Hematopoietic multipotent progenitor cell (in vitro differentiated cells): ENCODE measurements at places on chromosomes 5 and 9.

- DNase-seq, result no peak
Measured at GRCh38 chr9:16823906-16824305, 46.6 kb downstream of the BNC2 start.

- no peak for DNase-seq
Measured at GRCh38 chr5:88507261-88507660, 238.6 kb upstream of the TMEM161B start.

DNA sequence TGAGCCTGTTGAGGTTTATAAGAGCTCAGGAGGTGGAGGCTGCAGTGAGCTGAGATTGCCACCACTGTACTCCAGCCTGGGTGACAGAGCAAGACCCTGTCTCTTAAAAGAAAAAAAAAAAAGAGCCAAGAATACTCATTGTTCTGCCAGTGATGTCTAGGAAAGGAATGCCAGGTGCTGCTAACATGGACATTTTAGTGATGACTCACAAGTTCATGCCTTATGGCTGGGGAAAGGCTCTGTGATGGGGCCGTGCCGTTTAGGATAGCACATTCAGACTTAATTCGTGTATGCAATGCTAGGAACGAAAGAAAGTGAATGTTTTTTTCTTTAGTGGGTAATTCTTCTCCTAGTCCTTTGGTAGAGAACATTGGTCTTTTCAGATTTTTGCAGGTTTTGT is 134.2 kb downstream of the ARHGAP26 start:
- DNase-seq, result no peak

- no peak for DNase-seq
Measured at GRCh38 chr5:176450077-176450476, 1.9 kb downstream of the FAF2 start.

- no peak for DNase-seq
Measured at GRCh38 chr9:119934497-119934896, 565.3 kb upstream of the BRINP1 start.

- peak; percentile 93 for DNase-seq
Measured at GRCh38 chr5:172479034-172479783, 24.9 kb upstream of the SH3PXD2B start.

GRCh38 chr5:1192971-1193590 is 8.3 kb upstream of the SLC6A19 start:
- no peak for DNase-seq

GRCh38 chr5:65892801-65893200 is 33.6 kb upstream of the ERBIN start:
- DNase-seq, result no peak

- no peak for DNase-seq
Measured at GRCh38 chr9:37033682-37034304, at the start of gene PAX5. TSS of gene PAX5 (minus strand) at chr9:37034268. CDS start at chr9:37034031, 237 bp downstream.

DNA sequence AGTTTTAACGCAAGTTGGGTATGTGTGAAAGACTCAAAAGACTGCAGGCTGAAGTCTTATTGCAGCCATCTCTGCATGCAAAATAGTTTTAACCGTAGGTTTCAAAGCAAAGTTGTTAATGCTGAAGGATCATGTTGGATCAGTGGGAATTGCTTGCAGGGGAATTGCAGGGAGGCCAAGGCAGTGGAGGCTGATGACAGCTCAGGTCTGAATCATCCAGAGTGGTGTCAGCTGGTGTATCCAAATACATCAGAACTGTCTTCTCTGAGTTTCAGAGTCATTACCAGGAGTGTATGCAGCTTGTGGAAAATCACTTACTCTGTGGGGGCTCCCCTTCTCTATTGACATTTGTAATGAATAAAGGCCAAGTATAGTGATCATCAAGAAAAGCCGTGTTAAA is 435.7 kb downstream of the SH3GL2 start:
- DNase-seq, result no peak

- DNase-seq, result peak; percentile 27
Measured at GRCh38 chr5:55856516-55857246, 5.5 kb downstream of the IL31RA start.

DNA sequence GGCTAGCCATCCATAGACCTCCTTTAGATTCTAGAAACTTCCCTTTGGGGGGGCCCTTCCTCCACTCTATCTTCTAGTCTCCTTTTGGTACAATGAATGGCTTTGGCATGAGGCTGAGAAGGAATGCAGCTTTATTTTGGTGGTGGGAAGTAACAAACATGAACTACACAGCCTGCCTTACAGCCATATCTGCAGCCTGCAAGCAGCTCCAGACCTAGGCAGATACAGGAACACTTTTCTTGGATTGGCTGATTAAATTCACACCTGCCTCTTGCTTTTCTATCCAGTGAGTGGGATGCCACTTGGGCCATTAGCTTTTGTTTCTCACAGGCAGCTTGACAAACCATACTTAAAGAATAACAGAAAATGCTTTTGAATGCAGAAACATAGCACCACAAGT is 28.2 kb downstream of the NR6A1 start:
- DNase-seq, result no peak
